Stimulated activated CD4-positive, alpha-beta T cell treated with anti-CD3 and anti-CD28 coated beads, Interleukin-1b, Interleukin-23, amount 100 ng/mL, for 1 hour (primary cell): ENCODE measurements at places on chromosomes 13 and 19.

DNA sequence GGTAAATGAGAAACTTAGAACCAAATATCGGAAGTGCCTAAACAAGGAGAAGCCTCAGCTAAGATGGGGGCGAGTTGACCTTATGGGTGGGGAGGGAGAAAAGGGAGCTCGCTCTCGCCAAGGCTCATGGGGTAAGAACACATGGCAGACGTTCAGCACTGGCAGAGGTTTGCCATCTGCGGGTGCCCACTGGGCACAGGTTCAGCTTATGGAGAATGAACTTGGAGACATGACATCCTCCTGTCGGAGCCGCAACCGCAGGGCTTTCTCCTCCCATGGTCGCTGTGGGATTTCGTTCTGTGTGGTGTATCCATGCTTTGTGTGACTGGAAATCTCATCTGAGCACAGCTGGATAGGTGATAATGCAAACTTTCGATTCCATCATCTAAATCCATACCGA lies 36.1 kb upstream of the PEPD start:
- DNase-seq = no peak

- DNase-seq = no peak
Measured at GRCh38 chr13:29493796-29494195, 101.7 kb downstream of the SLC7A1 start.

DNA sequence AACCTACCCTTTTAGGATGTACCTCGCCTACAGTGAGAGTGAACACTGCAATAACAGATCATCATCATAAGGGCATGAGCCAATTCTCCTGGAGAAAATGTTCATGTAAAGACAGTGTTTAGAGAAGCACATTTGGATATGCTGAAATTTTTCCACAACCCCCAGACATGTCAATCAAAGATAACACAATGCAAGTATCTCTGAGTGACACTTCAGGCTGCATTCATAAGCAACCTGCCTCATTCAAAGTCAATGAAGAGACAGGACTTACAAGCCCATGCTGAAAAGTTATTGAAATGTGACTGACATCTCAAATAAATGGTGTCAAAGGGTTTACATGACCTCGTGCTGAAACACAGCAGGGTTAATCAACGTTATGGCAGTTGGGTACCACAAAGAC lies 102.0 kb downstream of the PCDH9 start:
- DNase-seq = no peak

DNA sequence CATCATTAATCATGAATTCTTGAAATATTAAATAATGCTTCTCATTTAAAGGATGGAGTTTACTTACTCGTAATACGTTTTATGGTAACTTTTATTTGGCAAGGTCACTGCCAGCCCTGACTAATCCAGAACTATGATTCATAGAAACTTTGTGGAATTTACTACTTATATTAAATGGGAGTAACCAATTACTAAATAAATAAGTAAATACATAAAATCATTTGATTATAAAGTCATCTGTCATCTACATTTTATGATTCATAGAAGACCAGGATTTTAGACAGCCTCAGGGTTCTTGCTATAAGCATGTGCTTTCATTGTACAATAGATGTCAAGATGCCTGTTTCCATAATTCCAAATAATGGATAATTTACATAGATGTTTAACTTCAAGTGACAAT lies 611.1 kb downstream of the TBC1D4 start:
- DNase-seq = no peak

DNA sequence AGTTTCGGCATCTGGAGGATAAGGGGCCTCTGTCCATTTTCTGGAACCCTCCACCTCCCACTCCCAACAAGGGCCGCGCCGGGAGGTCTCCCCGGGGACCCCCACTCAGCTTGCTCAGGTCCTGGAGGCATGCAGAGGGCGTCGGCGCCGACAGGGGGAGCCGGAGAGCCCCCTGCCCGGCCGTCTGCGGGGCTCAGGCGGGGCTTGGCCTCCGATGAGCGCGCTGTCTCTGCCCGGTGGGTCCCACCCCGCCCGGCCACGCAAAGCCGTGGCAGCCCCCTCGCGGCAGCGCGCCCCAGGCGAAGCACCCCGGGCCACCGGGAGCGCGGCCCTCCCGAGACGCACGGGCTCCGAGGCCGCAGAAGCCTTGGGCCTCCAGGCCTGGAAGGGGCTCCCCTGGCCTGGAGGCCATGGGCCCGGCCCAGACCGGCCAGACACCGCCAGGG lies 149.7 kb upstream of the ZNF536 start:
- DNase-seq = no peak
